C1 segment of cervical spinal cord (tissue), 14 donors: ENCODE measurements at places on chromosomes 5 and 9.

DNA sequence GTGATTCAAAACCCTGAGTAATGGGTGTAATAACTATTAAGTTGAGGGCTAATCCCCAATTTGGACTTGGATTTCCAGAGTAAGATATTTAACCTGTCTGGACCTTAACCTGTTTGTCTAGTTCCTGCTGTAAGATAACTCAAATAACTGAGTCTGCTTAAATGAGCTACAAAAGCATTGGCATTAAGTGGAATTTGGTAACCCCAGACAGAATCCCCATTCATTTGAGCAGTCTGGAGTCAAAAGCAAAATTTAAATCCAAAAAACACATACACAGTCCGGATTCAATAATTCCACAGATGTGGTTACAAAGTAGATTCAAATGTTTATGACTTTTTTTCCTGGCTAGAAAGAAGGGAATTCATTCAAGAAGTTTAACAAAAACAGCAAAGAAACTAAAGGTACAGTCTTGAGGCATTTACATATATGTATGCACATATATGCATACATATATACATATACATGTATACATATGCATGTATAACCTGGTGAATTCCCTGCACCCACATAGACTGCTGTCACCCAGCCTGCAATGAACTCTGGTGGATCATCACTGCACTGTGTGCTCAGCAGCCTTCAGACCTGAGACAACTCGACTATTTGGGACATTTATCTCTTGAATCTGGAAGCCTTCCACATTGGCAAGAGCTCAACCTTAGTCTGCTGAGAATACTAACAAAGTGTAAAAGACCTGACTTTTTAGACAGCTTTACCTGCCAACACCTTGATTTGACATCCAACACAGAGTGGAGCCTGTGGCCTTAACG lies 205.4 kb downstream of the LURAP1L start:
- no peak for DNase-seq

GRCh38 chr5:129767927-129768380 lies 20.1 kb downstream of the MINAR2 start:
- peak; percentile 50 for DNase-seq

DNA sequence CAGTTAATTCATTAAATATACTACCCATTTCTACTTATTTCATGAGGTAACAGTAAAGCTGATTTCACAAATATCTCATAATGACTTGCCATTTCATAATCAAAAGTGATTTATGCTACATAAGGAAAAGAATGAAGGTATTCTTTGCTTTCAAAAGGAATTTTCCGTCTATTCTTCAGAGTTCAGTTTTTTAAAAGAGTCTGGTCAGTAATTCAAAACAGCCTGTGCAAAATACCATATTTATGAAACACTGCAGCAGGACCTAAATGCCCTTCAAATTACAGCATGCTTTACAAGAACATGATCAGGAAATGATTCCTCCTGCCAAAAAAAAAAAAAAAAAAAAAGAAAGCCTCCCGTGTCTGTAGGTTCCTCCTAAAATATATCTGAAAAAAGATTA lies 154.7 kb downstream of the KIAA0825 start:
- DNase-seq: no peak

DNA sequence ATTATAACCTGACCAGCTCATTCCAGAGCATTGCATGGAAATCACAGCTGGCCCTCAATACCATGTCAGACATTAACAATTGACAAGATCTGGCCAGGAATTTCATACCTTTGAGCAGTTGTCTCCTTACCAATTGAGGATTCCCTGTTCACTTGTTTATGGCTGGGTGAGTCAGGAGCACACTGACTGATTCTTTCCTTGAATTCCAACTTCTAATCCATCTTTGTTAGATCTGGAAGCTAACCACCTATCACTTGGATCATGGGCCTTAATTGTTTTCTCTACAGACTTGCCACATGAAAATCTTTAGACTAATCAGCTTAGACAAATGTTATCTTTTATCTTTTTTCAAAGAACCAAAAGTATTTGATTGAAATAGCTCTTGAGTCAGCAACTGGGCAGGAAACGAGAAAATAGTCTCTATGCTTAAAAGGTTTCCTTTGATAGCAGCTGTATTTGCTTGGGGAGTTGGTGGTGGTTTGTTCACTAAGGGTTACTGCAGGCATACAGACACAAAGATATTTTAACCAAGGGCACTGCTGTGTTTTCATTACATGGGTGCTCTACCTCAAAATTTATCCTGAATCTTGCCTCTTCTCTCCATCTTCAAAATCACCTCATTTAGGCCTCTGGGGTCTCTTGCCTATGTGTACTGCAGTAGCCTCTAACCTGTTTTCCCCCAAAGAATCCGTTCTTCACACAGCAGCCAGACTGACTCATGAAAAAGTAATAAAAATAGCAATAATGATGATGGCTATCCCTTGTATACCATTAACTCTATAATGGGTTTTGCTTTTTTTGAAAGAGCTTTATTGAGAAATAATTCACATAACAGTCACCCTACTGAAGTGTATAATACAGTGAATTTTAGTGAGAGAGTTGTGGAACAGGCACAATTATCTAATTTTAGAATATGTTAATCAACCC lies 197.0 kb upstream of the NMUR2 start:
- no peak for DNase-seq

DNA sequence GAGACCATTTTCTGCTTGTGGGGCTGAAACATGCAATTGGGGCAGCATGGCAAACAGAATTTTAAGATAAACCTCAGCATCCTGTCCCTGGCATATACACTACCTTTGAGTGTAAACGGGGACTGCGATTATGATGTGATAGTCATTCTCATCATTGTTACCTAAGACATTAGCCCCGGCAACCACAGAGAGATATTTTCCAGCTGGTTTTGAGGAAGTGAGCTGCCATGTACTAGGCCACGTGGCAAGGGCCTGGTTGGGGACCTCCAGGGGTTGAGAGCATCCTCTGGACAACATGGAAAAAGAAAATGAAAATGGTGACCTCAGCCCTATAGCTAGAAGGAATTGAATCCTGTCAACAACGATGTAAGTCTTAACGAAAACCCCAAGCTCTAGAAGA lies 623.6 kb upstream of the CDH18 start:
- no peak for DNase-seq

- no peak for DNase-seq
These were observed 722 bp downstream of the TBC1D9B start for GRCh38 chr5:179906795-179907555.

- no peak for DNase-seq
These were observed 38.0 kb downstream of the NIPAL4 start for GRCh38 chr5:157497875-157498611.

- no peak for DNase-seq
These were observed 4.9 kb downstream of the GTF3C5 start for GRCh38 chr9:133035669-133036068.

DNA sequence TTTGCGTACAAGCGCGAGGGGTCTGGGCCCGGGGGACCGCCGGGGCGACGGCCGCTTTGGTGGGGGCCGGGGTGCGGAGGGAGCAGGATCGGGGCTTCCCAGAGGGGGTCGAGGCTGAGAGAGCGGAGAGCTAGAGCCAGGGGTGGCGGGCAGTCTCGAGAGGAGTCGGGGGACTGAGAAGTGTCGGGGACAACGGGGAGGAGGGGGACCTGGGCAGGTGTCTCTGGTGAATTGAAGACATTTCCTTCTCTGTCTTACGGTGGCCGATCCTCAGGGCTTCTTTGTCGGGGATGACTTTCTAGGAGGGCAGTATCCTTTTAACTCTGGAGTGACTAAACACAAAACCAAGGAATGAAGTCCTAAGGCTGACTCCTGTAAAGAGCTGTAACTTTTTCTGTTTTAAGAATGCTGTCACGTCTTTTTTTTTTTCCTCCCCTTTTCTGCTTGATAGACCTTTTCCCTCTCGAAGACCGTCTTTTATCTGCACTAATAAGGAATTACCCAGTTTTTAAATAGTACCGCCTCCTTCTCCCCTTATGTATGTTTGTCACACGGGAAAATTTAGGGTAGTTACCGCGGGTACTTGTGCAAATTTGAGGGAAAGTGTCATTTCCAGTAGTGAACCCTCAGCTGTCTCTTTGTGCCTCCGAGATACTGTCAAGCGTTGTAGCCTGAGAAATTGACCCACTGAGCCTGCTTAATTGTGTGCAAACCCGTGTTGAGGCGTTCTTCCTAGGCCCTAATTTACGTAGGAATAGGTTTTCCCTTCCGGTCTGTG lies 822 bp downstream of the DENND4C start:
- no peak for DNase-seq

DNA sequence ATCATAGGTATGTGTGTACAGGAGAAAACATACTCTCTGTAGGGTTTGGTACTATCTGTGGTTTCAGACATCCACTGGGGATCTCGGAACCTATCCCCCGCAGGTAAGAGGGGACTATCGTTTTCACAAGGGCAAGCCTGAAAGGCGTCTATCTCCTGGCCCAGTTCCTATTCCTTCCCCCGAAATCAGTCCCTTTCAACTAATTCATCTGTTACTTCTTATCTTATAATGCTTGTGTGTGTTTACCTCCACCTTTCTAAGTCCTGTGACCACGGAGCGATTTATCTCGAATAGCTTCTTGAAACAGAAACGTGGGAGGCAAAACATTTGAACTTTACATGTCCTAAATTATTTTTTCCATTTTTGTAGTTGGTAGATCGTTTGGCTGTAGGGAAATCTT lies 11.4 kb downstream of the ABO start:
- DNase-seq: no peak

- DNase-seq: no peak
These were observed 152.6 kb upstream of the IQGAP2 start for GRCh38 chr5:76250463-76250862.

- no peak for DNase-seq
These were observed 61.1 kb upstream of the CCL21 start for GRCh38 chr9:34771007-34771406.

DNA sequence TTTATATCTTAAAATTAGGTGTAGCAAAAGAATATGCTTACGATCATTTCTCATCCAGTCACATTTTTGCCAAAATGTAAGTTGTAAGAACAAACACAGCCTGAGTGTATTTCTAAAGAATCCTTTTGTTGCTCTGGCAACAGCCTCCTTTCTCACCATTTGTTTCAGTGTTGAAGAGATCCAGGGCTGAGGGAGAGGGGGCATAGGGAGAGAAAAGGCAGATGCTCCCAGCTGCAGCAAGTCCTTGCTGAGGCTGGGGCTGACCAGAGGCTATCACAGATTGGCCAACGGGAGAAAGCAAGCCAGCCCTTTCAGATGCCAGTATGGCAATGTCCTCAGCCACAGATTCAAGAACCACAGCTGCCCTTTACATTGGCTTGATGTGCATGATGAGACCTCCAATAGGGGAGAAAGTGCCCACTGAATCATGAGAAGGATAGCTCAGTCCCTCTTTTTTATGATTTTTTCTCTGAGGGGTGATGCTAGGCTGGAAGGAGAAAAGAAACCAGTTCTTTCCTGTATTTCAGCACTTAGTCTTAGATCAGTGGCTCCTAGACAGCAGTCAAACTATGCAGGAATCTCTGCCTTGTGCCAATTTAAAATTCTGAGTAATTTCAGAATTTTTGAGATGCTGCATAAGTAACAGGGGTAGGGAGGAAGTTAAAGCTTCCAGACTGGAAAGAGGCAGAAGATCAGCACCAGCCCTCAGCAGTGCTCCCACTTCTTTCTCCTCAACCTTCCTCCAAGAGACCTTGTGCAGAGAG lies 142.1 kb downstream of the LHFPL2 start:
- no peak for DNase-seq

- DNase-seq: no peak
These were observed 47.2 kb downstream of the GLDC start for GRCh38 chr9:6598249-6598725.

- DNase-seq: peak; percentile 79
These were observed 812 bp downstream of the CACFD1 start for GRCh38 chr9:133460405-133461175.

- no peak for DNase-seq
These were observed 742 bp upstream of the LECT2 start for GRCh38 chr5:135955525-135955924.

GRCh38 chr5:144369006-144369405 lies 198.3 kb downstream of the KCTD16 start:
- no peak for DNase-seq

DNA sequence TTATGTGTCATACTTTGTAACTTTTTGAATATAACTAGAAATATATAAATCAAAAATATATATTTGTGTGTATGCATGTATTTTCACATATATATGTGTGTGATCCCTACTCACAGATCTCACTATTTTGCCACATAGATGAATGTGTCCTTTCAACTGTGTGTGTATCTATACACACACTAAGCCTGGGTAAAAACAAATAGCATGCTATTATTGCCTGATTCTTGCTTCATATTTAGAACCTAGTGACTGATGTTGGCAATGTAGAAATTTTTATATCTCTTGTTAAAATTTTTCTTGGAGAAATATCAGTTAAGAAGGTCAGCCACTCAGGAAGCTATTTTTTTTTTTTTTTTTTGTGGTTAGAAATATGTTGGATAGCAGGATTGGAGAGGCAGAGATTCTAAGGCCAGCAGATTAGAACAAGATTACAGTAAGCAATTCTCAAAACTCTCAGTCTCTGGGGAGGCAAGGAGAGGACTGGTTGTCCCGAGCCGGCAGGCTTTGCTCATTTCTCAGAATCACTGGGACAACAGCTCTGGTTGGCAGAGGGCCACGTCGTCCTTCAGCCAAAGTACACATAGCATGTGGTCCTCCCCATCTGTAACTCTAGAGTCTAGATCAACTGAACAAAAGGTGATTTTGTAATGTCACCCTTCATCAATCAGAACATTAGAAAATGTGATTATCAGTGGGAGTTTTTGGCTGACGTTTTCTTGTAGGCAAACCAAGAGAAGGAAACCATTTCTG lies 19.7 kb downstream of the C6 start:
- DNase-seq: peak; percentile 5

DNA sequence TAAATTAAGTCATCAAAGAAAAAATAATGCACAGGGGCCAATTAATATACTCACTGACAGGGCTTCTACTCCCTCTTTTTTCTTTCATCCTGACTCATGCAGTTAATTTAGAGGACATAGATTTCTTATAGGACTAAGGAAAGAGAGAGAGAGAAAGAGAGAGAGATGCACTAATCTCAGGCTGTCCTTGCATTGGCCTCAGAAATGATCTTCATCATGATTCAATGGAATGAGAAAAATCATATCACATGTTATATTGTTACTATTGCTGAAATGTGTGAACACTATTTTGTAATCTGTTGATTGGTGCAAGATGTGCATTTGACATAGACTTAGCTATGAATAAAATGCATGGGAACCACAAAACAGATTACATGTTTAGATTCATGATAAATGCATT lies 608.3 kb upstream of the NUDT12 start:
- no peak for DNase-seq

- DNase-seq: no peak
These were observed 138.5 kb downstream of the MPDZ start for GRCh38 chr9:13140843-13141592.

DNA sequence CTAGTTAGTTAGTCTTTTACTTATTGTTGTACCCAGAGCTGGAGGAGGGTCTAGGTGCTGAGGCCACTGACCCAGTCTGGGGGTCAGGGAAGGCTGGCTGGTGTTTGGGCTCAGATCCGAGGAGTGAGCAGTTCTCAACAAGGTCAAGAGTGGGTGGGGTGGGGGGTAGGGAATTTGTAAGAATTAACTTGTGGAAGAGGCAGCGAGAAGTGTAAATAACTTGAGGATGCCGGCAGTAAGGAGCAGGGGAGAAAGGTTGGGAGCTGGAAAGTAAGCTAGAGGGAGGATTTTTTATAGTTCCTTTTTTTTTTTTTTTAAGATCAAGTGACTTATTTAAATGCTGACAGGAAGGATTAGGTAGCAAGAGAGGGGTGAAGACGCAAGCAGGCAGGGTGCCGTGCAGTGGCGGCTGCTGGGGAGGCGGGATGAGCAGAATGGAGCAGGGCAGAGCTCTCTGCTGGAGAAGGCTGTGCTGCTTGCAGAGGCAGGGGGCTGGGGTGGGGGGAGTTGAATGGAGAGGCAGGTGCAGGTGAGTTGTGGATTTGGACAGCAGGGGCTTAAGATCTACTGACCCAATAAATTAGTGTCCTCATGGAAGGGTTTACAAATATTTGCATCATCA lies 35.3 kb upstream of the SMIM32 start:
- DNase-seq: no peak
